SK-N-SH (cell line): ENCODE measurements at places on chromosomes 16 and 17. TPM values are rescaled to one million over a fixed set of nuclear protein-coding genes. Genes with fewer than 3 reads are reported as not detected.
A peak's percentile ranks its signal among the peaks of the same experiment; 100 is the strongest.

- H3K4me1 ChIP-seq, result no peaks in the 10 kb centered on the region
- no peak overlapping the region for H3K27ac ChIP-seq
- H3K36me3 ChIP-seq, result no peaks in the 10 kb centered on the region
- no peaks in the 10 kb centered on the region for H3K27me3 ChIP-seq
- H3K4me3 ChIP-seq, result no peak overlapping the region
These were observed 851 bp upstream of the DPEP1 start for GRCh38 chr16:89612415-89613166.

- peak overlapping the region; percentile 43; the same call in 1 of the 2 replicates for H3K4me3 ChIP-seq
- H3K36me3 ChIP-seq, result no peaks in the 10 kb centered on the region
- H3K4me1 ChIP-seq, result 0 out of 2 replicates have a peak, but pooled peaks cover 7% of the 10 kb centered on the region
- peak overlapping the region; percentile 78 for H3K27ac ChIP-seq
- DNase-seq, result no peak
These were observed 518 bp downstream of the MT1E start for GRCh38 chr16:56625943-56626654.

- no peaks in the 10 kb centered on the region for H3K27me3 ChIP-seq
- no peaks in the 10 kb centered on the region; the same call in 1 of the 2 replicates for H3K36me3 ChIP-seq
- H3K4me1 ChIP-seq, result 0 out of 2 replicates have a peak, but pooled peaks cover 3% of the 10 kb centered on the region
These were observed 128.2 kb downstream of the ZNF778 start for GRCh38 chr16:89345642-89346150.

The HP gene
- polyA plus RNA-seq, result not detected in 2 replicates

The TPSD1 gene
- not detected in 2 replicates for polyA plus RNA-seq

- peak; percentile 56 for DNase-seq
- H3K4me1 ChIP-seq, result peaks cover 20% of the 10 kb centered on the region; the same call in 1 of the 2 replicates
- H3K27me3 ChIP-seq, result no peaks in the 10 kb centered on the region
- no peak overlapping the region; the same call in 1 of the 2 replicates for H3K4me3 ChIP-seq
- H3K27ac ChIP-seq, result no peak overlapping the region
These were observed 86.1 kb downstream of the ZDHHC7 start for GRCh38 chr16:84925092-84925772.

DNA sequence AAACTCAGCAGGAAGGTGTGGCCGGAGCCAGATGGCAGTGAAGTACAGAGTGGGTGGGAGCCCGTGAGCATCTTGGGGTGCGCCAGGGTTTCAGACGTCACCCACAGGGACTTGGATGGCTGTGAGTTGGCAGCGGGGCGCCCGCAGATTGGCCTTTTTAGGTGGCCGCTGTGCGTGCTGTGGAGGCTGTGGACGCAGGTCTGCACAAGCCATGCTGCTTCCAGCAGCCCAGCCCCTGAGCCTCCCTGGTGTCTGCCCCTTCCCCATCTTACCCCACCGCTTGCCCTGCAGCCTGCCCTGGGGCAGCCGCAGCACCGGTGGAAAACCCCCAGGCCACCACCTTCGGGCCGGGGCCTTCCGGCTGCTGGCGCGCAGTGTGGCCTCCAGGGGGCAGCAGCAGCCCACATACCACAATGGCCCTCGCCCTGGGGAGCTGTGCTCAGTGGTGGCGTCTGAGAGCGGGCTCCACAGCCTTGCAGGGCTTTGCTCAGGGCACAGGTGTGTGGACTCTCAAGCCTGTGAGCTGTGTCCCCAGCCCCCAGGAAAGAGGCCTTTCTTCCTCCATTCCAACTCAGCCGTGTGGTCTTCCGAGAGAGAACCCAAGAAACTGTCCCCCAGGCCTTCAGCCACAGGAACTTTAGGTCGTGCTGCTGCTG lies 11.8 kb downstream of the ENDOV start:
- H3K27me3 ChIP-seq, result no peaks in the 10 kb centered on the region
- peaks cover 24% of the 10 kb centered on the region; the same call in 1 of the 2 replicates for H3K36me3 ChIP-seq
- no peaks in the 10 kb centered on the region for H3K4me1 ChIP-seq
- H3K27ac ChIP-seq, result no peak overlapping the region

The DNAI2 gene
- polyA plus RNA-seq, result not detected in 2 replicates

- H3K36me3 ChIP-seq, result no peaks in the 10 kb centered on the region
- no peak overlapping the region for H3K4me3 ChIP-seq
- H3K27ac ChIP-seq, result no peak overlapping the region
These were observed 368.2 kb downstream of the SNX29 start for GRCh38 chr16:12344577-12345343.

- H3K4me3 ChIP-seq, result peak overlapping the region; percentile 85
- H3K4me1 ChIP-seq, result peaks cover 24% of the 10 kb centered on the region; the same call in 1 of the 2 replicates
- peak overlapping the region; percentile 85 for H3K27ac ChIP-seq
- H3K36me3 ChIP-seq, result peaks cover 15% of the 10 kb centered on the region
These were observed 445 bp downstream of the CIAO2B start for GRCh38 chr16:66933776-66934137.

DNA sequence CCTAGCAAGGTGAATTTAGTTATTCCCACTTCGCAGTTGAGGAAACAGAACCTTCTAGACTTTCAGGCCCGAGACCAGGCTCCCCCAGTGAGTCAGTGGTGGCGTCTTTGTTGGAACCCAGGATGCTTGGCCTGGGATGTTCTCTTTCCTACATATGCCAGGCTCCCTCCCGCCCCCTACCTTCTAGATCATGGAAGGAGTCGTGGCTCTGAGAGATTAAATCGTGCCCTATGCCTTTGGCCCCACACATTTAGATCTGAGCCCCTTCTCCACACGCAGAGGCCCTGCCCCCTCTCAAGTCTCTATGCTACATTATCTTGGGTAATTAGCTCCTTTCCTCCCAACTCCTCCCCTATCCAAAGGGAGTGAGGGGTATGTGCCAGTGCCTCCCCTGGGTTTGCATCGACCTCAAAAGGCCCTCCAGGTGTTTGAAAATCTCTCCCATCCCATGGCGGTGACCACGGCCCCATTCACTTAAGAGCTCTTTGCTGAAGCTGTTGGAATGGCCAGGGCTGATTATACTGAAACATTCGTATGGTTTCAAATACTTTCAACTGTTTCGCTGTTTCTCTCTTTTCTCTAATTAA lies 3.0 kb downstream of the NGFR start:
- peak; percentile 60 for DNase-seq
- no peaks in the 10 kb centered on the region for H3K36me3 ChIP-seq
- no peak overlapping the region; the same call in 1 of the 2 replicates for H3K4me3 ChIP-seq
- H3K4me1 ChIP-seq, result peaks cover 42% of the 10 kb centered on the region; the same call in 1 of the 2 replicates
- no peak overlapping the region for H3K27ac ChIP-seq

GRCh38 chr16:30491744-30492308 lies 19.3 kb downstream of the ITGAL start:
- H3K27me3 ChIP-seq, result no peaks in the 10 kb centered on the region
- H3K36me3 ChIP-seq, result no peaks in the 10 kb centered on the region
- no peak for DNase-seq
- no peak overlapping the region for H3K4me3 ChIP-seq
- no peaks in the 10 kb centered on the region for H3K4me1 ChIP-seq

DNA sequence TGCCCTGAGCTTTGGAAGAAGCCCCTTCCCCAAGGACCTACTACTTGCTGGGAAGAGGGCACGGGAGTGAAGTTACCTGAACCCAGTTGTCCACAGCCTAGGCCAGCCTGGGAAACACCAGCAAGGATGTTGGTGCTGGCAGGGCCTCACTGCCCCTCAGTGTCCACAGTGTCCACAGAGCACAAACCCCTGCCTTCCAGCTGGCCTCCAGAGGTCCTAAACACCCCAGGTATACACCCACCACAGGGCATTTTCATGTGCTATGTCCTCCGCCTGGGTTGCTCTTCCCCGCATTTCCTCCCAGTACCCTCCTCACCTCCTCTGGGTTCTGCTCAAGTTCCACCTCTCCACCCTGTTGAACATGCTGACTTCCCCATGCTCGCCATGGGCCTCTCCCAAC lies 4.2 kb upstream of the PEMT start:
- H3K36me3 ChIP-seq, result no peaks in the 10 kb centered on the region
- no peaks in the 10 kb centered on the region for H3K27me3 ChIP-seq
- peaks cover 10% of the 10 kb centered on the region; the same call in 1 of the 2 replicates for H3K4me1 ChIP-seq

DNA sequence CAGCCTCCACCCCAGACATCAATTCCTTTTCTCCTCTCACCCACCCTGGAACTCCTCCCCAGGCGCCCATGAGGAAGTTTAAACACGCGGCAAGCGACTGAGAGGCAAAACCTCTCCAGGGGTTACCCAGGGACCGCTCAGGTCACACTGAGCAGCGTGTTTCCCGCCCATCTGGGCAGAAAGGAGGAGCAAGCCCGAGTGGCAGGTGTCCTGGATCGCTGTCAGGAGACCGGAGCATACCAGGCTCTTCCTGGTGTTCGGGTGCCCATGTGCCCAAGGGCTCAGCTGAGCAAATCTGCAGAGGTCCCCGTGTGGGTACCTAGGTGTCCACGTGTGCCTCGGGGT lies 491 bp downstream of the SLC25A19 start:
- H3K36me3 ChIP-seq, result no peaks in the 10 kb centered on the region
- peaks cover 4% of the 10 kb centered on the region; the same call in 1 of the 2 replicates for H3K4me1 ChIP-seq
- DNase-seq, result no peak

GRCh38 chr17:78527345-78527744 lies 49.9 kb downstream of the DNAH17 start:
- H3K4me1 ChIP-seq, result no peaks in the 10 kb centered on the region
- no peaks in the 10 kb centered on the region for H3K27me3 ChIP-seq

GRCh38 chr17:36153895-36154610 lies 22.4 kb downstream of the TBC1D3B start:
- peaks cover 10% of the 10 kb centered on the region; the same call in 1 of the 2 replicates for H3K27me3 ChIP-seq
- no peak overlapping the region for H3K27ac ChIP-seq
- H3K4me3 ChIP-seq, result no peak overlapping the region
- no peaks in the 10 kb centered on the region for H3K36me3 ChIP-seq
- DNase-seq, result no peak

GRCh38 chr17:17840751-17841591 lies 4.2 kb upstream of the SREBF1 start:
- H3K4me3 ChIP-seq, result peak overlapping the region; percentile 50
- H3K27me3 ChIP-seq, result no peaks in the 10 kb centered on the region
- DNase-seq, result no peak
- no peaks in the 10 kb centered on the region for H3K36me3 ChIP-seq
- peak overlapping the region; percentile 88 for H3K27ac ChIP-seq

DNA sequence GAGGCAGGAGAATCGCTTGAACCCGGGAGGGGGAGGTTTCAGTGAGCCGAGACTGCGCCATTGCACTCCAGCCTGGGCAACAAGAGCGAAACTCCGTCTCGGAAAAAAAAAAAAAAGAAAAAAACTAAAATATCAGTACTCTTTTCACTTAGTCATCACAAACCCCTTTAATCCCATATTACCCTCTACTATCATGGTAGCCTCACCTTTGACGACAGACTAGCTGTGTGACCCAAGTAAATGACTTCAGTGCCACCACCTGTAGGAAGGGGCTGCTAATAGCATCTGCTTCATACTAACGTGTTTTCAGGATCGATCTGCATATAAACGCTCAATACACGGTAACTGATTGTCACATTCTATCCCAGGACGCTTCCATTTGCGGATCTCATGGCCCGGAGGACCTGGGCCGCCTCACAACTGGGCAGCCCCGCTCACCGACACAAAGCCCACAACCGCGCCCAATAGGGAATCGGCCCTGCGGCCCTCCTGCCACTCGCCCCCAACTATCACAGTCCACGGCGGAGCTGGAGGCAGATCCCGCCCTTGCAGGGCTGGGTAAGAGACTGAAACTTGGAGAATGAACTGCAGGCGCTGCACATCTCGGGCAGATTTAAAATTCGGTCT lies 1.1 kb upstream of the ZNF263 start:
- H3K36me3 ChIP-seq, result peaks cover 18% of the 10 kb centered on the region; the same call in 1 of the 2 replicates
- peaks cover 8% of the 10 kb centered on the region; the same call in 1 of the 2 replicates for H3K27me3 ChIP-seq
- H3K4me3 ChIP-seq, result peak overlapping the region; percentile 84
- H3K27ac ChIP-seq, result peak overlapping the region; percentile 98
- H3K4me1 ChIP-seq, result peaks cover 7% of the 10 kb centered on the region

The PRSS8 gene
- polyA plus RNA-seq, result 0.05 and 0.07 TPM in 2 replicates

GRCh38 chr16:78118469-78119025 lies 19.1 kb downstream of the WWOX start:
- H3K4me3 ChIP-seq, result no peak overlapping the region
- H3K27me3 ChIP-seq, result no peaks in the 10 kb centered on the region
- H3K36me3 ChIP-seq, result peaks cover 18% of the 10 kb centered on the region
- no peaks in the 10 kb centered on the region for H3K4me1 ChIP-seq

DNA sequence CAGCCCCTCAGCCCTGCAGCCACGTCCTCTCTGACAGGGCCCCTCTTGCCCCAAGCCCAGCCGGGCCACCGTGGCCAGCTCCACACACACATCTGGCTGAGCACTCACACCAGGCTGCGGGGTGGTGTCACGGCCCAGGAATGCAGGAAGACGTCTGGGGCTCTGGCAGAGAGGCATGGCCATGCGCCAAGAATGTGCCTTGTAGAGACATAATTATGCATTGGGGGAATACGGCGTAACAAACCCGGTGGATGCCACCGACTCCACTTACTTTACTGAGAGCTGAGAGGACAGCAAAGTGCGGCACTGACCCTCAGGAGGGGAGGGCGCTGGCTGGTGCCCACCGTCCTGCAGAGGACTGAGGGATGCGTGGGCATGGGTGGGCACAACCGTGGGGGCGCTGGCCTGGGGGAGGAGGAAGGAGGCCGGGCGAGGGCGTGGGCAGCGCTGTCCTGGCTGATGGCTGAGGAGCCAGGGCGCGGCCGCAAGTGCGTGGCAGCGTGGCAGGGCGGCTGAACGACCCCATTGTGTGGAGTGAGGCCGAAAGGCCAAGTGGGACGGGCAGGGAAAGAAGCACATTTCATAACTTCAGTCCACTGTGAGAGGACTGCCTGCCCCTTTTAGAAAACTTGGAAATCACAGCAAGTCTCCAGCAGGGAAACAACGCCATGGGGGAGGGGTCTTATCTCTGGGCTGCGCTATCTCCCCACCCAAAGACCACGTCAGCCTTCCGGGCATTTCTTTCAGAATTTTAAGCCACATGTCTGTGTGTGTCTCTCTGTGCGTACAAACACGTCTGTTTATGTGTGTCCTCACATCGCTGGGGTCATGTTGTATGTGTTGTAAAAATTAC lies 30.6 kb downstream of the METRNL start:
- DNase-seq, result peak; percentile 95
- no peaks in the 10 kb centered on the region for H3K36me3 ChIP-seq
- peak overlapping the region; percentile 31 for H3K27ac ChIP-seq
- H3K27me3 ChIP-seq, result no peaks in the 10 kb centered on the region
- peak overlapping the region; percentile 44 for H3K4me3 ChIP-seq

The SHISA9 gene
- polyA plus RNA-seq, result 0.02 TPM in 1 of 2 replicates, not detected in the other

DNA sequence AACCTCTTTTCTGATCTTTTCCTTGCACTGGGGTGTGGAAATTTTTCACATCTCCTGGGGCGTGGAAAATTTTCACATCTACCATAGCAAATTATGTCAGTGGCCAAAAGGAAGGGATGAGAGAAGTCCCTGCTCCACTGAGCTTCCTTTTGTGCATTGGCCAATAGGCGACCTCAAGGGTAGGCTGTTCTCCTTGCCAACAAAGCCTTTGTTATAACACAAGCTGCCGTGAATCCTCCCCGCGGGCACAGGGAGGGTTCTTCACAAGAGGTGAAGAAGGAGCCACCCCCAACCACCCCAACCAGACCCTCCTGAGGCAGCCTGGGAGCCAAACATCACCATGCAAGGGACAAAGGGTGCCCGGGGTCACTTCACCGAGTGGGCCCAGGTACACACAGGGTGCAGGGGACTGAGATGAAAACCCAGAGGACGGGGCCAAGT lies 6.5 kb downstream of the SLC5A11 start:
- DNase-seq, result no peak
- peaks cover 10% of the 10 kb centered on the region; the same call in 1 of the 2 replicates for H3K4me1 ChIP-seq
- no peak overlapping the region for H3K4me3 ChIP-seq
- no peaks in the 10 kb centered on the region for H3K27me3 ChIP-seq
- no peaks in the 10 kb centered on the region for H3K36me3 ChIP-seq

- no peaks in the 10 kb centered on the region for H3K27me3 ChIP-seq
- H3K36me3 ChIP-seq, result no peaks in the 10 kb centered on the region
- peaks cover 7% of the 10 kb centered on the region; the same call in 1 of the 2 replicates for H3K4me1 ChIP-seq
- no peak overlapping the region for H3K27ac ChIP-seq
- no peak for DNase-seq
These were observed 5.4 kb downstream of the PRSS41 start for GRCh38 chr16:2803545-2804195.

The GDPD3 gene
- 1.5 and 2.3 TPM in 2 replicates for polyA plus RNA-seq

The CARD14 gene
- polyA plus RNA-seq, result 0.05 TPM in 1 of 2 replicates, not detected in the other

The TVP23A gene
- 0.24 and 0.35 TPM in 2 replicates for polyA plus RNA-seq

GRCh38 chr16:83983491-83983890 lies 15.4 kb downstream of the NECAB2 start:
- no peak for DNase-seq
- no peak overlapping the region for H3K27ac ChIP-seq
- no peaks in the 10 kb centered on the region for H3K36me3 ChIP-seq
